ENCODE measurements at places on chromosomes 1 and 21. TPM values are rescaled to one million over a fixed set of nuclear protein-coding genes. Genes with fewer than 3 reads are reported as not detected.

Gene LCK
- total RNA-seq: not detected

Gene CROCC
- total RNA-seq: 24.2 TPM

Gene RNF186
- total RNA-seq: not detected

Gene RGS4
- total RNA-seq: 8.9 TPM

Gene LRRC39
- total RNA-seq: 2.5 TPM

Gene ADARB1
- 41.3 TPM for total RNA-seq

Gene SYT11
- 29.1 TPM for total RNA-seq

DNA sequence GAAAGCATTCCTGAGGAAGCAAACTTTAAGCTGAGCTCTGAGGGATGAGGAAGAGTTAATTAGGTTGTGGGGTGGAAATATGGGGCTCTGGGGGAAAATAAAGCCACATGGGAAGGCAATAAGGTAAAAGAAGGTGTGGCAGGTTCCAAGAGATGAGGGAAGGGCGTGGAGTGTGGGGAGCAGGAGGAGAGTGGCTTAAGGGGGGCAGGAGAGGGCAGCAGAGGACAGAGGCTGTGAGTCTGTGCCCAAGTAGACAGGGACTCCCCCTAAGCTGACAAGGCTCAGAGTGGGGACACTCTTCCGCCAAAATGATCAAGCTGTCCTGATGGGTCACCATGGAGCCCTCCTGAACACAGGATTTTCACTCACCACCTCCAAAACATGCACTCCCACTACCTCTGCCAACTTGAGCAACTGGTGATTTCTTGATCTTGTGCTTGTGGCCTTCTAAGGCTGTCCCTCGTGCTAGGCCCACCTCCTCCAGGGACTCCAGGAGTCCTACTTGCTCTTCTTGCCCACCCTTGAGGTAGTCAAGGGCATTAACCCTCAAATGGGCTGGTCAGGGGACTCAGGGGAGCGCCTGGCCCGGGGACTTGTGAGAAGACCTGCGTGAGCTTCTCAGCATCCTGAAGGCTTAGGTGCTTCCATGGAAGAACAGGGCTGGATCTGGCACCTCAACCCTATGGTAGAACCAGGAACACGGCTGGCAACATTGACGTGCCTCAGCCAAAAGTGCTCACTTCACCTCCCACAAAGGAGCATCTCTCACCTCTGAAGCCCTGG, 23.4 kb downstream of the DMAP1 start:
- H3K4me1 ChIP-seq: peaks cover 51% of the 10 kb centered on the region
- H3K36me3 ChIP-seq: no peaks in the 10 kb centered on the region
- no peak overlapping the region for H3K27ac ChIP-seq
- peak; percentile 58 for DNase-seq
- H3K4me3 ChIP-seq: no peak overlapping the region
- no peaks in the 10 kb centered on the region for H3K27me3 ChIP-seq

GRCh38 chr1:92443893-92444292, 42.8 kb downstream of the GFI1 start:
- no peak for DNase-seq
- H3K27ac ChIP-seq: no peak overlapping the region
- no peaks in the 10 kb centered on the region for H3K4me1 ChIP-seq
- H3K27me3 ChIP-seq: no peaks in the 10 kb centered on the region

GRCh38 chr1:18926315-18927081, 24.1 kb upstream of the ALDH4A1 start:
- H3K27ac ChIP-seq: peak overlapping the region; percentile 72
- peak; percentile 84 for DNase-seq
- H3K4me3 ChIP-seq: no peak overlapping the region

GRCh38 chr1:42282867-42283583, 52.0 kb downstream of the FOXJ3 start:
- H3K4me1 ChIP-seq: peaks cover 28% of the 10 kb centered on the region
- H3K27me3 ChIP-seq: no peaks in the 10 kb centered on the region
- H3K36me3 ChIP-seq: no peaks in the 10 kb centered on the region
- H3K4me3 ChIP-seq: no peak overlapping the region
- no peak overlapping the region for H3K27ac ChIP-seq
- DNase-seq: no peak

DNA sequence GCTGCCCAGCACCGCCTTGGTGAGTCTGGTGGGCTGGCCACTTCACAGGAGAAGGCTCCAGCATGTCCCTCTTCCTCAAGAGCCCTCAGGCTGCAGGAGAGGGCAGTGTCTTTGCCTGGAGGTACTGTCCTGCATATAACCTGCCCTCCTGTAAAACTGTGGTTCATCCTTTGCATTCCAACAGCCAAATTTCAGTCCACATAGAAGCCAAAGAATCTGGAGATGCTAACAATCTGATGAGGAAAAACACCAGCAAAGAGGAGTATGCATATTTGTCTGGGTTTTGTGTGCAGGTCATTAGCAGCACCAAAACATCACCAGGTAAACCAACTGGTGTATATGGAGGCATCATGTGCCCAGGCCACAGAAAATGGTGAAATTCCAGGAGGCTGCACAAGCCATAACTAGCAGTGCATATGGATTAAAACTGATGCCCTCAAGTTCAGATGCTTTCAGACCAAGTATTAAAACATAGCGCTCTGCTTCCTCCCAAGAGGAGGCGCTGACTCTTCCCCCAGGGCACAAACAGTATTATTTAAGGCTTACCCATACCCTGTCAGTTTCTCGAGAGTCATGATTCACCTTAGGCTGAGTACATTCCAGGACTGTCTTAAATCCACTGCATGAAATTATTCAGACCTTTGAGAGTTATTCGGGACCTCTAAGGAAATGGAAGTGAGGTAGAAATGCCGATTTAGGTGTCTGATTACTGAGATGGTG, 150.5 kb upstream of the COA6 start:
- DNase-seq: no peak
- no peaks in the 10 kb centered on the region for H3K27me3 ChIP-seq
- no peak overlapping the region for H3K27ac ChIP-seq
- H3K4me3 ChIP-seq: no peak overlapping the region

DNA sequence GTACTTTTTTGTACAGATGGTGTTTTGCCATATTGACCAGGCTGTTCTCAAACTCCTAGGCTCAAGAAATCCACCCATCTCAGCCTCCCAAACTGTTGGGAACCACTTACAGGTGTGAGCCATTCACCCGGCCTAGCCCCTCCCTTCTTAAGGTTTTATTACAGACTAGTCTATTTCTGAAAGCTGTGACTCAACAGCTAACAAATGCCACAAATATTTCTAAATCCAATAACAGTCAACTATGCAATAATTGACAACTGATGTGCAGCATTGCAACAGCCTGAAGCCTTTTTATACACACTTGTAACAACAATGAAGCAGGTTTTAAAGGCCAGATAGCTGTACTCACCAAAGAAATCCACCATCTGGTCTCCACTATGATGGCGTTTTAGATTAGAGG, 51.4 kb downstream of the GRIK1 start:
- DNase-seq: no peak
- no peak overlapping the region for H3K27ac ChIP-seq

DNA sequence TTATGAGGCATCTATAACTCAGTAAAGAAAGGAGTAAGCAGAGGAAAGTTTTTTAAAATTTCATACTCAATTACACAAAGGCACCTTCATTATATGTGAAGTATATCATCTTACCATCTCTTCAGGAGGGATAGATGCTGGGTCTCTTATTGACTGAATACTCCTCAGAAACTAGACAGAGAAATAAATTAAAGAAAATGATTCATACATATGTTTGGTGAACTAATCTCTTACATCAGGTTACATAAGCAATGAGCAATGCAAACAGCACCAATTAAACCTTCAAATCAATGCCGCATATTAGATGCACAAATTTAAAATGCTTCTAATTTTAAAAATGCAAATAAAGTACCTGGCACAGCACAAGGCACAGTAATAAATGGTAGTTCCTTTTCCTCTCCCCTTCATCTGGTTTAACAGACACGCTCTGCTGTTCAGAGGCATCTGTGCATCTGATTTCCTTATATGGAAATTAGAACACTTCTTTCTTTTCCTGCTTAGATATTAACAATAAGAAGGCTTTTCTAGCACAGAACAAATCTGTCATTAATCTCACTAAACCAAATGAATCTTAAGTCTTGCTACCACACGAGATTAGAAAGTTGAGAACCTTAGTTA, 20.0 kb downstream of the SCYL3 start:
- no peak for DNase-seq
- peak overlapping the region; percentile 77 for H3K27ac ChIP-seq
- H3K27me3 ChIP-seq: no peaks in the 10 kb centered on the region
- H3K4me1 ChIP-seq: no peaks in the 10 kb centered on the region
- peaks cover 5% of the 10 kb centered on the region for H3K36me3 ChIP-seq

- H3K36me3 ChIP-seq: no peaks in the 10 kb centered on the region
- H3K4me3 ChIP-seq: no peak overlapping the region
- H3K4me1 ChIP-seq: peaks cover 7% of the 10 kb centered on the region
- no peak for DNase-seq
- no peaks in the 10 kb centered on the region for H3K27me3 ChIP-seq
These were observed 120.2 kb downstream of the TLR5 start for GRCh38 chr1:223022641-223023473.

- H3K36me3 ChIP-seq: no peaks in the 10 kb centered on the region
- H3K27ac ChIP-seq: no peak overlapping the region
- no peaks in the 10 kb centered on the region for H3K27me3 ChIP-seq
- no peak for DNase-seq
- H3K4me3 ChIP-seq: no peak overlapping the region
These were observed 372.1 kb upstream of the RUNX1 start for GRCh38 chr21:35421221-35421620.

DNA sequence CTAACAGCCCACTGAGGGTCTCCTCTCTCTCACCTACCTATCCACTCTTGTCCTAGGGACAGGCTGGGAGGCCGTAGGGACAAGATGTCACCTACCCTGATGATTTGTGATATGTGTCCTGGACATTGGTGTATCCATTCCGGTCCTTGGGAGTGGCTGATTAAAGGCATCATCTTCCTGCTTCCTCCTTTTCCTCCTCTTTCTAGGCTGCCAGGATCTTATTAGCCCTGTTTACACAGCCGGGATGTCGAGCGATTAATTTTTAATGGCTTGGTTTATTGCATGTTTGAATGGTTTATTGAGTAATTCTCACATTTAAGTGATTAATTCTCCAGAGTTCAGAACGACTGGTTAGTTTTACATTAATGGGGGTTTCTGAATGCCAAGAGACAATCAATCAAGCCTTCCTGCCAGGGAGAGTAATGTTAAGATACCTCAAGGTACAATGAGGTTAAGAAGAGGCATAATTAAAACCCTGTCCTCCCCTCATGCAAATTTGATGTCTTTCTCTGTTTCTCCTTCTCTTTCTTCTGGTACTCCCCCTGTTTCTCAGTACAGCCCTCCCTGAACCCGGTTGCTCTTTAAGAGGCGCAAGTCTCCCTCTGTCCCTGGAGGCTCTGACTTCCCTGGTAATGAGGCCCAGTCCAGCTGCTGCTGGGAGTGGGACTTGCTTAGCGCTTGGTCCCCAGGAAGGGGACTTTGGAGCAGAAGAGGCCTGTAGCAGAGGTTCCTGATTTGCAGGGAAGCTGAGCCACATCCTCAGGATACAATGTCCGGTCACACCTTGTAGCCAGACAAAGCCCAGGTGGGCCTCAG, 50.9 kb downstream of the ACTL8 start:
- H3K27me3 ChIP-seq: no peaks in the 10 kb centered on the region
- H3K4me3 ChIP-seq: no peak overlapping the region
- DNase-seq: no peak
- H3K4me1 ChIP-seq: no peaks in the 10 kb centered on the region
- H3K36me3 ChIP-seq: no peaks in the 10 kb centered on the region

DNA sequence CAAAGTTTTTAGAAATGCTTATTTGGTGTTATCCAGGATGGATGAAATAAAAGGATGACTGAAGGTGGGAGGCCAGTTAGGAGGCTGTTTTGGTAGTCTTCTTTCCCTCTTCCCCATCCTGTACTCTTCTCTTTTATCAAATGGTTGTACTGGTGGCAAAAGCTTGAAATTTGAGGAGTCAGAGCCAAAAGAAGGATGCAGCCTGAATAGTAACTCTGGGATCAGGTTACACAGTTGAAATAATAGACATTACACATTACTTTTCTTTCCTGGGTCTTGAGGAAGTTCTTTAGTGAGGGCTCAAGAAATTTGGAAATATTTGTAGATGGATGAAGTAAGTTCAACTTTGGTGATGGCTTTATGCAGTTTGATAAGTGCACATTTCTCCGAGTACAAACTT, 108.6 kb downstream of the GPR52 start:
- no peaks in the 10 kb centered on the region for H3K36me3 ChIP-seq
- no peak overlapping the region for H3K27ac ChIP-seq
- H3K27me3 ChIP-seq: no peaks in the 10 kb centered on the region
- DNase-seq: no peak

DNA sequence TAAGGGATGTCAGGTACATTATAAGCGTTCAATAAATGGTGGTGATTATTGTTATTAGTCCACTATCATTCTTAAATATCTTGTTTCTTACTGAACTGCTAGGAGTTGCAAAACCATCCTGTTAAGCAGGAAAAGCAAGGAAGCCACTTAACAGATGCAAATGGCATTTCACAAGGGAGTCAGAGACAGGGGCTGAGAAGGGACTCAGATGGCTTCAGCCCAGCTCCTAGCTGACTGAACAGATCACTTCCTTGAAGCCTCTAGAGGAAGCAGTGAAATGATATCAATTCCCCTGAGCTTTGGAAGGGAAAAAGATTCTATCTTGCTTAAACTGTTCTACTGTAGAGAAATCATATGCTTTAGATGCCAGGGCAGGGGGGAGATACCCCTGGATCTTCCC, 151.5 kb downstream of the ST6GALNAC5 start:
- H3K4me1 ChIP-seq: no peaks in the 10 kb centered on the region
- DNase-seq: no peak
- H3K36me3 ChIP-seq: no peaks in the 10 kb centered on the region
- no peak overlapping the region for H3K4me3 ChIP-seq

GRCh38 chr1:58966103-58966916, 182.5 kb upstream of the JUN start:
- H3K27ac ChIP-seq: no peak overlapping the region
- no peaks in the 10 kb centered on the region for H3K36me3 ChIP-seq
- H3K4me3 ChIP-seq: no peak overlapping the region
- no peaks in the 10 kb centered on the region for H3K27me3 ChIP-seq

DNA sequence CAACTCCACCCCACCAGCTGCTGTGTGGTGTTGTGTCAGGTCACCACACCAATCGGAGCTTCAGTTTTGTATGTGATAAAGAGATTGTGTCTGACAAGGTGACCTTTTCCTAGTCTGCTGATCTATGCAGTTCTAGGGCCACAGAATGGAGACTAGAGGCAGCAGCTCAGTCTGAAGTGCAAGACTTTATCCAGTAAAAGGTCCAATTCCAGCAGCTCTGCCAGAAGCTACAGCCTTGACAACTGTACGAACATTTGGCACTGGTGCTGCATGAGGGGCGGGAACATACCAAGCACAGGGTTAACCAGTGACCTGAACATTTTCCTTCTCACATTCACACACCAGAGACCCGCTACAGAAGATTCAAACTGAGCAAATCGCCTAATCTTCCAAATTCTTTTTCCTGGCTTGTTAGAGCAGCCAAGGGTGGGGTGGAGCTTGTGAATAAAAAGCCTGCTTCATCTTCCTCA, 9.3 kb downstream of the FMO1 start:
- H3K27ac ChIP-seq: no peak overlapping the region
- DNase-seq: no peak
- H3K4me1 ChIP-seq: no peaks in the 10 kb centered on the region
- H3K36me3 ChIP-seq: no peaks in the 10 kb centered on the region

Data from sigmoid colon (tissue), 7 donors.